ENCODE measurements at places on chromosomes 2 and 18. TPM values are rescaled to one million over a fixed set of nuclear protein-coding genes. Genes with fewer than 3 reads are reported as not detected.

The CCDC150 gene
- 5.3 TPM for total RNA-seq

The ELOA2 gene
- not detected for total RNA-seq

The CDH2 gene
- total RNA-seq, result 60.1 TPM

The BMP10 gene
- total RNA-seq, result not detected

The RGPD3 gene
- 0.14 TPM for total RNA-seq

The PIEZO2 gene
- 0.70 TPM for total RNA-seq

The TUBB8B gene
- not detected for total RNA-seq

The GPR75 gene
- total RNA-seq, result 2.3 TPM

The SLC5A7 gene
- total RNA-seq, result not detected

All from A549 treated with Hydrocortisone at 1 μM for 4 hours (cell line).